ENCODE measurements at places on chromosomes 5 and 9.

DNA sequence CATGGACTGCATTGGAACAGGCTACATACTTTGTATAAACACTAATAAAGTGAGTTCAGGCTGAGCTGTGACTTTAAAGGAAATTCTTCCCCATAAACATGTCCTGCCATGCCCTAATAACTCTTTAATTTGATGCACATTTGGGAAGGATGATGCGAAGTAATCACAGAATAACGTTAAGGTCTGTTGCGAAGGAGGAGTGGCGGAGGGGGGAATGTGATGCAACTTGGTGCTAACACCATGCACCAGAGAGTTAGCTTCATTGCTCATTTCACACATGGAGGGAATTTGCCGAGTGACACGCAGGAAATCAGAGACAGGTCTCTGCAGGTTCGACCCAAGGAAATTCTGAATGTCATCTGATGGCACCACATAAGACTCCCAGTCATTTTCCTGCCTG lies 32.9 kb downstream of the SLIT3 start:
- DNase-seq = no peak

GRCh38 chr5:126004636-126005035 lies 418.6 kb upstream of the GRAMD2B start:
- DNase-seq = no peak

GRCh38 chr5:76718381-76718832 lies 2.5 kb downstream of the F2R start:
- DNase-seq = no peak

GRCh38 chr5:11733185-11733839 lies 170.9 kb downstream of the CTNND2 start:
- no peak for DNase-seq

GRCh38 chr5:59171131-59171530 lies 588.3 kb downstream of the RAB3C start:
- DNase-seq = no peak

DNA sequence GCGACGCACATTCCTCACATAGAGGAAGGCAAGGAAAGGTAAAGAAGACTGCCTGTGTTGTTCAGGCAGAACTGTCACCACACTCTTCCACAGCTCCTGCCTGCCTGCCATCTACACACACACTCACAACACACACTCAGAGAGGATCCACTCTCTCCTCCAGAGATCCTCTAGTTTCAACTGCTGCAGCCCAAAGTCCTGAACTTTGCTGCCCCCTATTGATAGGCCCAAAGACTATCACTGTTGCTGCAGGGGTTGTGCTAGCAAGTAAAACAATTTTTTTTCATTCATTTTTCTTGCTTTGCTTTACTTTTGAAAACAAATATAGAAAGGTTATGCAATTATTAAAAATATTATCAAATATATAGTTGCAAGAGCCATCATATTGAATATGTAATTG lies 5.9 kb upstream of the CFAP90 start:
- DNase-seq = peak; percentile 37

DNA sequence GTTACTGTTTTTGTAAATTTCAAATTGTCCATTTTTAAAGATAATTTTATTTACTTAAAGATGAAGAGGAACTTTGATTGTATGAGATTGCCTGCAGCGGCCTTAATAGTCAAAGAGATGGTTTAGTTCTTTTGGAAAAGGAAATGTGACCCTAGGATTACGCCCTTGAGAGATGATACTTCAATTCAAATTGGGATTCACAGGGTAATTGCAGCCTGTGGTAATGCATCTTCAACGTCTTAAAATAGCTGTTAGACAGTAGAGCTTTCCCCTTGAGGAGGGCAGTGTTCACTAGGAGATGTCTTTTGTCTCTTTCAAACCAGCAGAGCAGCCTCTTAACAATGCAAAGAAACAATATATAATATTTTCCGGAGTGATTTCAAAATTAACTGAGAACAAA lies 127.1 kb downstream of the TAF11L14 start:
- DNase-seq = no peak

DNA sequence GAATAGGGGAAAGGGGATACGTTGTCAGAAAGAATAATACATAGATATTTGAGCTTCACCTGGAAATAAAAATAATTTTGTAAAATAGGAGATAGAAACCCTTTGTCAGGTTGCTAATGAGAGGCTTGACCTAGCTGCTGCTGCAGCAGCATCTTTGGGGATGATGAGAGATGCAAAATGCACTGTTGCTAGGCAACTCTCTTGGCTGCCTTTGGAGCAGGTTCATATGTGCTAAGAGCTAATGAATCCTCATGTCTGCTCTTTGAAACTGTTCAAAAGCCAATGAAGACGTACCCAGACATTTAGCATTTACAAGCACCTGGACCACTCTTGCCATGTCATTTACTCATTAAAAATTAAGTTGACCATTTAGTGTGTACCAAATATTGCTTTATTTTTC lies 121.7 kb downstream of the FOCAD start:
- DNase-seq = no peak

DNA sequence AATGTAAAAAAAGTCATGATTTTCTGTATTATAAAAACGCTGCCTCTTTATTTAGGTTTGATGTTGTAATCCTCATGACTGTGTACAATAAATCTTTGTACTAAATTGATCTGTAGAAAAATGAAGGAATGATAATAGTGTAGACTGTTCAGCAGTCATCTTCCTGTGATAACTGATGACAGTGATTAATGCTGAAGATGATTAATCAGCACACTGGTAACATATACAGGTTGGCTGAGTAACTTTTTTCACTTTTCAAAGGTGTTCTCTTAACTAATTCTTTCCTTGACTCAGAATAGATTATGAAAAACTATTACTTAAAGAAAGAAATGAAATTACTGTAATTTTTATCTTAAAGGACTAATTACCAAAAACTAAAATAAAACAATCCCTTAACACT lies 122.5 kb downstream of the RFX3 start:
- DNase-seq = no peak

- DNase-seq = no peak
Observed at GRCh38 chr9:29332789-29333188, 1759.5 kb upstream of the C9orf72 start.

DNA sequence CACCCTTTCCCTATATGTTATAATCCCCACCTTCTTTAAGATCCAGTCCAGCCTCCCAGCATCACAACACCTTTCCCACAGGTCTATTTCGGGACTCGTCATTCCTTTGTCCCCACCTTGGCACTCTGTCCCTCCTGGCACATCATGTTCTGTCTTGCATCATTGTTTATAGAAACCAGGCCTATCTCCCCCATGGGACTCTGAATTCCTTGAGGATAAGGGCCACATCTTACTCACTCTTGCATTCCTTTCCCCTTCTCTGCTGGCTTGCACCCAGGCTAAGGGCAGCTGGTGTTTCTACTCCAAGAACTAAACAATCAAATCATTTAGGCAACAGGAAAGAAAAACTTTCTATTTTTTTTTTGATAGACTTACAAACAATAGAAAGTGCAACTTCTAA lies 205.7 kb downstream of the AGTPBP1 start:
- DNase-seq = no peak

GRCh38 chr9:134765785-134766184 lies 114.8 kb upstream of the FCN2 start:
- DNase-seq = no peak

DNA sequence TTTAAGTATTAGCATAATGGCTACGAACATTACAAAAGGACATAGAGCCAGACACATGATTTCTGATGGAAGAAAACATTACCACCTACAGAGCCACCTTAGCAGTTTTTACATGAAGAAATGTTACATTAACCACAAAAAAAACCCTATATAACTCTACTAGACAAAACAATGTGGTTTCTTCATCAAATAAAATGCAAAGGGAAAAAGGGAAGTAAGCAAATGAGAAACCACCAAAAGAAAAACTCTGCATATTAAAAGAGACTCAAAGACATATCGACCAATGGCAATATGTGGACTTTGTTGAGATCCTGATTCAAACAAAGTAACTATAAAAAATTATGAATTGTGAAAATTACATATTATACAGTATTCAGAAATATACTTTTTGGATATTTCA lies 132.7 kb downstream of the TSSK1B start:
- DNase-seq = no peak

DNA sequence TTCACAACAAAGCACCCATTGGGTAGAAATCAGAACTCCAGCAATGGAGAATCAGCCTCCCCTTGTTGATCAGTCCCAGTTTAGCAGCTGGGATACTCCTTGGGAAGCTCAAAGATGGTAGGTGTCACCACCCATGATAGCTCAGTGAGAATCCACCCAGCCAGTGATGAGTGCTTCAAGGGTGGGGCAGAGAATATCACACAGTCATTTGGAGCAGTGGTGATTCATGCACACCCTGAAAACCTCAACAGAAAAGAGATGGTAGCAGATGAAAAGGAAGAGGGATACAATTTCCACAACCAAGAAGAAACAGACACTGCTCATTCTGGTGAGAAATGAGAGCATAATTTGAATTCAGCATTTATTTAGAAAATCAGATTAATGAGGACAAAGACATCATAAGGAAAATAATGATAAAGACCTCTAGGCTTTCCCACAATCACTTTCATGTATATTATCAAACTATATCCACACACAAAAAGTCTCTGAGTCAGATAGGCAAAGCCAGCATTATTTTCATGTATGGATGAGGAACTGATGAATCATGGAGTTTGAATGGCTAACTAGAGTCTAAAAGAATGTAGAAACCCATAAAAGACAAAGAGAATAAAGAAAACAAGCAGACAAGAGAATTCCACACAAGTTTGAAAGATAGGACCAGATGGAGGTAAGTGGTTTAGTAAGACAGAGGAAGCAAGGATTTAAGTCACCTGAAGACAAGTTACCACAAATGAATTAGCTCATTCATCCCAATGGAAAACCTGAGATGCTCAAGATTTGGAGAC lies 82.9 kb downstream of the FEM1C start:
- DNase-seq = no peak

- no peak for DNase-seq
Observed at GRCh38 chr9:29613773-29614172, 2040.5 kb upstream of the C9orf72 start.

GRCh38 chr5:4901924-4902323 lies 238.2 kb upstream of the ADAMTS16 start:
- no peak for DNase-seq
